ENCODE measurements at places on chromosomes 5 and 9.

DNA sequence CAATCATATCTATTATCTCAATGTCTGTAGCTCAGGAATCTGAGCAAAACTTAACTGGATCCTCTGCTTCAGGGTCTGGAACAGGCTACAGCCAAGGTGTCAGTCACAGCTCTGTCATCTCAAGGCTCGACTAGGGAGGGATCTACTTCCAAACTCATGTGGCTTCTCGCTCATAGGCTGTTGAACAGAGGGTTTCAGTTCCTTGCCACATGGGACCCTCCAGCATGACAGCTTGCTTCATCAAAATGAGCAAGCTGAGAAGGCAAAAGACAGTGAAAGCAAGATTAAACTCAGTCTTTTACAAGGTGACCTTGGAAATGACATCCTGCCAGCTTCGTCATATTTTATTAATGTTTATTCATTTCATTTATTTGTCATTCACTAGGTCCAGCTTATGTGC is 111.7 kb downstream of the GADD45G start:
- DNase-seq = no peak

DNA sequence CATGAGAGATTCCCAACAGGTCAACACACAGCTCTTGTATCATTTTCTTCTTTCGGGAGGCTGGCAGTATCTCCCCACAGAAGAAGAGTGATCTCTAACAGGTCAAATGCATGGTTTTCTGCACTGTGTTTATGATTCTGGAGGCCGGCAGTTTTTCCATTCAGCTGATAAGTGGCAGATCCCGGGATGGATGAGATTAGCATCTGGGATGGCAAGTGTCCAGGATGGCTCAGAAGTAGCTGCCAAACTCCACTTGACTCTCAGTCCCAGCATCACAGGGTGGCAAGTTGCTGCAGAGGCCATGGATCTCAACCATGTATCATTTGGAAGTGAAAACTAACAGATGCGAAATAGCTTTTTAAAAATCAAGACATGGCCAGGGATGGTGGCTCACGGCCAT is 97.8 kb upstream of the SLC44A1 start:
- DNase-seq = no peak

GRCh38 chr5:134503088-134503936 is 22.2 kb upstream of the JADE2 start:
- DNase-seq = no peak

- DNase-seq = no peak
These were observed 53.3 kb downstream of the NREP start for GRCh38 chr5:111703662-111704061.

DNA sequence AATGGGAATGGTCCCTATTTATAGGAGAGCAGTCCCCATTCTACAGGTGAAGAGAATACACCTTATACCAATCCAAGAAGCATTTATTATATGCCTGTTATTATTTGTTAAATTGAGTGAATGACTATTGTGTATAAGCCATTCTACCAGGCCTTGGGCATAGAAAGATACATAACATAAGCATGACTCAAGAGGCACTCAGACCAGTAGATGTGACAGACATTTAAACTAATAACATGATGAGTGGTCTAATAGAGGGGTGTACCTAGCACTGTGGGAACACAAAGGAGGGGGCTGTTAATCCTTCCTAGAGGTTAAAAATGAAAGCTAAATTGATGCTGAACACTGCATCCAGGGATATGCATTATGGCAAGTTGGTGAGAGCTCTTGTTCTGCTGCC is 145.0 kb upstream of the TNC start:
- DNase-seq = no peak

All from muscle of arm (tissue), 14 donors.